ENCODE measurements at places on chromosomes 1 and 21. TPM values are rescaled to one million over a fixed set of nuclear protein-coding genes. Genes with fewer than 3 reads are reported as not detected.

DNA sequence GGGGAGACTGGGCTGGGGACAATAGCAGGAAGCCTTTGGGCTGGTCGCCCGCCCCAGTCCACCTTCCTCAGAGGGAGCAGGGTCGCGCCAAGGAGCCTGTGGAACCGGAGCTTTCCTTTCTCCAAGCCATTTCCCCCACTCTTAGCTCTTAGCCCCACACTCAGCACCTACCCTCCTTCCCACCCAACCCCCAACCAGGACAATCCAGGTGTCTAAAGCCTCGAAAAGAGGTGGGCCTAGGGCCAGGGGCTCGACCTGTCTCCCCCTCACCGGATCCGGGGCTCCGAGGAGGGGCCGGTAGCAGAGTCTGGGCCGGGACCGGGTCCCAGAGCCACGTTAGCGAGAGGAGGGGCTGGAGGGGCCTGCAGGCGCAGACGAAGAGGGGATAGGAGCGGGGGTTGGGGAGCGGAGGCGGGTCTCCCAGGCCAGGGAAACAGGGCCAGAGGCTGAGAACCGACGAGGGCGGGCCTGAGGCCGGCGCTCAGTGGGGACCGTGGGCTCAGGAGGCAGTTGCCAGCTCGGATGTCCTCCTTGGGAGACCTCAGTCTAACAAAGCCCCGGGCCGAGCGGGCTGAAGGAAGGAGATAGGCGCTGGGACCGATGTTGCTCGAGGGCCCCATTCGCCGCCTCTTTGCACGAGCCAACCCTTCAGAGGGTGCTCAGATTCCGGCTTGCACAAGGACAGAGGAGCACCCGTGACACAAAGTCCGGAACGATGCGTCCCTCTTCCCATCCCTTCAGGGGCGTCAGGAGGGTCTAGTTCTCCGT is 943 bp downstream of the SEMA6C start:
- peak; percentile 58 for DNase-seq

DNA sequence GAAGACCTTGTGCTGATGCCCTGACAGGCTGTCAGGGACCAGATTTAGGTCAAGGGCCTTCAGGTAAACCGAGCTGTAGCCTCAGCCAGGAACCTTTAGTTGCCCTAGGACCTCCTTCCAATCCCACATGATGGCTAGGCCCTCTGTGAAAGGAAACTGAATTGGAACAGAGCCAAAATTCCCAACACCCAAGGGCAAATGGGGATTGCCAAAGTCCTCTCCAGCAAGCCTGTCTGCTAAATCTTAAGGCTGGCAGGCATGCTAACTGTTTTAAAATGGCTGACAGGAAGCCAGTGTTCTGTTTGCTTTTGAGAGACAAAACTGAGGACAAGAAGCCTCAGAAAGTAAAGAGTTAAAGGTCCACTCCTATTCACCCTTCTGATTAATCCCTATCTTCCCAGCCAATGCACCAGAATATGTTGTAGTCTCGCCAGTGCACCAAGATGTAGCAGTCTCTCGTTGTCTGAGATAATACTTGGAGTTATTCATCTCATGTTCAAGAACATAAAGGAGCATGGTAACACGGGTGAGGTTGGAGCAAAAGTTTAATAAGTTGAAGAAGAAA is 35.1 kb downstream of the MSTO1 start:
- DNase-seq = no peak

Gene RHBDL2
- not detected for total RNA-seq

GRCh38 chr1:83787246-83787998 is 211.5 kb downstream of the TTLL7 start:
- DNase-seq = no peak

- DNase-seq = no peak
Measured at GRCh38 chr1:14600405-14601112, 2.1 kb downstream of the KAZN start.

- DNase-seq = no peak
Measured at GRCh38 chr1:12620488-12620865, 2.5 kb upstream of the DHRS3 start.

DNA sequence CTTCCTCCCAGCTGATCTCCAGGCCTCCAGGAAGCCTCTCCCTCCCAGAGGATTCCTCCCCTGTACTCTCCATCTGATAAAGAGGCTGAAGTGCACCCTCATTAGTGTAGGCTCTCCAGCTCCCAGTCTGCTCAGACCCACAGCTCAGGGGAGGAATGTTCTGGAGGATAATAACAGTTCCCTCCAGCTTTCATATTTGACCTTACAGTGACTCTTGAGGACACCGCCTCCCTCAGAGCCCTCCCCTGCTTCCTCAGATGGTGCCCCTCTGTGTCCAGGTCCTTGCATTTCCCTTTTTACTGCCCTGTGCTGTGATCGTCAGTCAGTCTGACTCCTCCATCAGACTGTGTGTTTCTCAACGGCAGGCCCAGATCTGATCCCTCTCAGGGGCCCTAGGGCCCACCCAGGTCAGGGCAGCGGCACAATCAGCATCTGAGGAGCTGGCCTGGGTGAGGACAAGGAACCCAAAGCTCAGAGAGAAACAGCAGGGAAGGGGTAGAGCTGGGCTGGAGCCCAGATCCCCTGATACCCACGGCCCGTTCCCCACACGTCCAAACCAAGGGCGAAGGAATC is 1.1 kb upstream of the SHISAL2A start:
- DNase-seq = peak; percentile 16

DNA sequence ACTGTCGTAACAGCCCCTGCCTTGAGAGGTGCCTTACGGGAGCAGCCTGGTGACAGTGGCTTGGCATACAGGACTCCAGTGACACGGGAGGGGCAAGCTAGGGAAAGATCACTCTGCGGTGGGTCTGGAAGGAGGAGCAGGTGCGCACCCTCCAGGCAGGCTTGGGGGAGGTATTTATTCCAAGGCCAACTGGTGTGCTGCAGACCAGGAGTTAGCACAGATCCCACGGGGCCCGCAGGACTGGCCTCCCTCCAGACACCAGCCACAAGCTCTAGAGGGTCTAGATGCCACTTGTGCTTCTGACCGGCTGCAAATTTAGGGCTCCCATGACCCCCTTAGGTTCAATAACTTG is 22.1 kb downstream of the PSEN2 start:
- no peak for DNase-seq

Gene IGSF9
- 36.2 TPM for total RNA-seq

Gene PODN
- 47.2 TPM for total RNA-seq

DNA sequence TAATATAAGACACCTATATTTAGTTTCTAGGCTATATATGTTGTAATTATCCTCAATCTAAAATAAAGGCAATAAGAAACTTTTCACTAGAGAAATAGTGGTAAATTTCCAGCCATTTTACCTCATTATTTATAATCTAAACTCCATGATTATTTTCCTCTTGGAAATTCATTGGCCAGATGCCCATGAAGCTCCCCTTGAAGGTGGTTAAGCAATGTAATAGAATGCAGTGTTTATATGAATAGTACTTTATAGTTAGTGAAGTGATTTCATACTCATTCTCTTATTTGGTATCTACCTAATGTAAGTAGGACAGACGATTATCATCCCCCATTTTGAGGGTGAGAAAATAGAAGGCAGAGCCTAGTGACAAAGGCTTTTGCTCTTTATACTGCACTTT is 26.5 kb downstream of the NFYC start:
- no peak for DNase-seq

Gene TINAGL1
- total RNA-seq = 173 TPM

GRCh38 chr1:217781056-217781455 is 149.9 kb downstream of the SPATA17 start:
- DNase-seq = peak; percentile 4

DNA sequence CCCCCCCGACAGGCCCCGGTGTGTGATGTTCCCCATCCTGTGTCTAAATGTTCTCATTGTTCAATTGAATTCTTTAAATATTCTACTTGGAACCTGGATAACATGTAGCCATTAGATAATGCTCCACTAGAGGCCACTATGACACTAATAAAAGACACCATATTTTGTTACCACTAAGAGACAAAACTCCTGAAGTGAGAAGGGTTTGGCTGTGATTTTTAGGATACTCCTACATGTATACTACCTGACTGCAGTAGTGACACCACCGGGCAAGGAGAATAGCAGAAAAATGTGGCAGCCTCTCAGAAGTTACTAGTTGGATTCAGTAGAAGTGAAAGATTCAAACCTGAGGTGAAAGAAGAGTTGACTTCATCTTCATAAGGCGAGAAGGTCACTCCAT is 36.0 kb downstream of the F5 start:
- no peak for DNase-seq

- no peak for DNase-seq
Measured at GRCh38 chr1:3642919-3643675, 6.8 kb downstream of the WRAP73 start.

Gene TRIM62
- total RNA-seq = 2.0 TPM

Gene FAM163A
- not detected for total RNA-seq

GRCh38 chr1:39509360-39510009 is 18.0 kb downstream of the BMP8A start:
- peak; percentile 66 for DNase-seq

DNA sequence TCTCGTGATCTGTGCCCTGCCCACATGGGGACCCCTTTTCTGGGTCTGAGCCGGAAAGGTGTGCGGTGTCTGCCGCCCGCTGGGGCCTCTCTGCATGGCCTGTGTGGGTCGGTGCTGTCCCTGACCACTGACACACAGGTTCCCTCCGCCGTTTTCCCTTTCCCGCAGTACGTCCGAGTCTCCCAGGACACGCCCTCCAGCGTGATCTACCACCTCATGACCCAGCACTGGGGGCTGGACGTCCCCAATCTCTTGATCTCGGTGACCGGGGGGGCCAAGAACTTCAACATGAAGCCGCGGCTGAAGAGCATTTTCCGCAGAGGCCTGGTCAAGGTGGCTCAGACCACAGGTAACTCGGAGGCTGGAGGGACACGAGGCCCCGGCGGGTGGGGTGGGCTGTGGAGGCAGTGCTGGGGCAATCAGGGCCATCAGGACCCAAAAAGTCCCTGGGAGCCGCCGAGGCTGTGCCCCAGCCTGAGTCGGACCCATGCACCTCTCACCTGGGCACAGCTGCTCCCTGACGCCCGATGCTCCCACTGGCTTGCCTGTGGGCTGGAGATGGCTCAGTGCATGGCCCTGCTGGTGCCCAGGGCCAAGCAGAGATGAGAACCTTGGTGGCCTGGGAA is 13.3 kb downstream of the TRPM2 start:
- DNase-seq = no peak

Gene TPTE
- total RNA-seq = not detected

- DNase-seq = no peak
Measured at GRCh38 chr1:17416389-17416788, 23.1 kb downstream of the RCC2 start.

DNA sequence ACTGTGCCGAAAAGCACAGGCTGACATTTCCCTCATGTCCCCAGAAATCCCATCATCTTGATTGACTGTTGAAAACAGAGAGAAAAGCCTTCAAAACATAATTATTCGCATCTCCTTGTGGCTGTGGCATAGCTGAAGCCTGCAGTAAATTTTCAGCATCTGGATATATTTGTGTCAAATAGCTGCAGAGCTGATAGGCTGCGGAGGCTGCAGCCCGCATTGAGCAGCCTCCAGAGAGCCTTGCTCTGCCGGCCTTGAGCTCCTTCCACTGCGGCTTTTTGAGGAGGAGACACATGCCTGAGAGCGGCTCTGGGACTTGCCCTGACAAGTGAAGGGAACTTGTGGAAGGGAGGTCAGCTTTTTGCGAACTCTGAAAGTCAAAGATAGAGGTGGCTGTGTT is 144.7 kb downstream of the RYR2 start:
- no peak for DNase-seq

All from stomach (tissue), 19 donors.